ENCODE measurements at places on chromosomes 6 and 20.

DNA sequence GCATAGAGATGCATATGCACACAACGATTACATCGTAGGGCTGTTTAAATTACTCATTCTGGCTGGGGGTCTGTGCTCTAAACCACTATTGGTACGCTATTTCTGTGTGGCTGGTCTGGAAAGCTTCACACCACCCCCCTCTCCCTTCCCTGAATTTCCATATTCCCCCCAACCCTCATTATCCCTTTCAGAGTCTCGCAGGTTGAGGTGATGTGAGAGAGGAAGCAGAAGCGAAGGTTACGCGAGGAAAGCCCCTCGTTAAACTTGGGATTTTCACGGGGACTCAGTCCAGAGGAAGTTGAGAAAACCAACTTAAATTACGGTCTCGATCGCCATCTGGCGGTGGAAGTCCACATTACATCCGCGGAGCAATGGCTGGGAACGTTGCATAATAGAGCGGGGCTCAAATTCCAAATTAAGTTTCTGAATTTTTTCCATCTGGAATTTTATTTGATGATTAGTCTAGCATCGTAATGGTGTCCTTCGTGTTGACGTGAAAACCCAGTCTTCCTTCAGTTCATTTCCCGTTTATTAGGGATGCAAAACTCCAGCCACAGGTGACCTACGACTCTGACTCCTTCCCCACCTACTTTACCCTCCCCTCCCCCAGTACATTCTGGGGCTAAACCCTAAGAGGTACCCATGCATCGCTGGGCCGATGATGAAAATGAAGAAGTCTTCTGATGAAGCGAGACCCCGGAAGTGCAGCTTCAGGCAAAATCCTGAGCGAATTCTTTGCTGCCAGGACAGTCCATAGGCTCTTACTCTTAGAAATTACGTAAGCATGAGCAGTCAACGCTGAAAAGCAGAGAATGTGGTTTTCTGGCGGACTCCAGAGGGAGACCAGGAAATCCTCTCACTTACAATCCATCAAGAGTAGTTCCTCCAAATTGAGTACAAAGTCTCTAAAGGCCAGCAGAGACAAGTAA lies 19.7 kb downstream of the HLA-DOB start:
- DNase-seq, result peak; percentile 83

DNA sequence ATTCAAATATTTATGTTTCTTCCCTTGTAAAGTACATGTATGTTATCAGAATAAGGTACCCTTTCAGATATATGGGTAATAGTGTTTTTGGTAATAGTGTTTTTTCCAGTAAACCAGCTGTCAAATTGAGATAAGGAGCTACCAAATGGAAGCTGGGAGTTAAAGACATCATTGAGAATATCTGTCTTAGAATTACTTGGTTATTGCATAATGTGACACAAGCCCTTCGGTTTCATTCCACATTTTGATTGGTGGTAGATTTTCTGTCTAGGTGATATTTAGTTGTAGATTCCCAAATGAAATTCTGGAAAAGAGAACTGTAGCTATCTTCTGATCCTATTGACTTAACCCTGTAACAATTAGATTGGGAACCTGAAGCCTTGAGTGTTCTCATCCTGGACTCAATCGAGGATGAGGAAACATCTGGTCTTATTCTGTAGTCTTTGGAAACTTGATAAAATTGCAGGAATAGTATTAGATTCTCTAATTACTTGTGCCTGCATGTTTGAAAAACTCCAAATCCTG lies 75.1 kb upstream of the SYNJ2 start:
- DNase-seq, result no peak

- DNase-seq, result no peak
Measured at GRCh38 chr6:168386973-168387372, 54.0 kb upstream of the SMOC2 start.

- no peak for DNase-seq
Measured at GRCh38 chr6:100726666-100727065, 154.5 kb downstream of the ASCC3 start.

DNA sequence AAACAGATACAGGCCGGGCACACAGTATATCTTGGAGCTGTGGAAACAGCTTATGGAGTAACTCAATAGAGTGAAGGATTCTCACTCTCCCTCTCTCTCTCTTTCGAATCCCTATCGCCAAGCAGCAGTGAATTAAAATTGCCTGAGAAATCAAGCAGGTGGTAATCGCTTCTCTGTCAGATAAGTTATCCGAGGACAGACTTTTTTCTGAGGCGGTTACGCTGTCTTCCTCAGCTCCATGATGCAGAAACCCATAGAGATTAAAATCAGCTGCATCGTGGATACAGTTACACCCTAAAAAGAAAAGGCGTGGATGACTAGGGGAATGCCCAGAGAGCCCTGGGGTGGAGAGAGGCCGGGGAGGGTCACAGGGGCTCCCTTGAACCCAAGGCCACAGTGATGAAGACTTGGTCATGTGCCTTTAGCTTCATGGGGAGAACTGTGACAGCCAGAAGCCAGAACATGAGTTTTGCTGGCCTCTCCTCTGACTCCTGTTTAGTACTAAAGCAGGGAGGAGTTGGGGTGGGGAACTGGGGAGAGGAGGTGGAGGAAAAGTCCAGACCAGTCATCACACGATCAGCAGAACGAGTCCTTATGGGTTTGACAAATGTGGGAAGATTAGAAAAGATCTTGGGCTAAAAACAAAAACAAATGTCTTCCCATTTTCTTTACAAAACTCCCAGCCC lies 138.8 kb upstream of the JARID2 start:
- no peak for DNase-seq

DNA sequence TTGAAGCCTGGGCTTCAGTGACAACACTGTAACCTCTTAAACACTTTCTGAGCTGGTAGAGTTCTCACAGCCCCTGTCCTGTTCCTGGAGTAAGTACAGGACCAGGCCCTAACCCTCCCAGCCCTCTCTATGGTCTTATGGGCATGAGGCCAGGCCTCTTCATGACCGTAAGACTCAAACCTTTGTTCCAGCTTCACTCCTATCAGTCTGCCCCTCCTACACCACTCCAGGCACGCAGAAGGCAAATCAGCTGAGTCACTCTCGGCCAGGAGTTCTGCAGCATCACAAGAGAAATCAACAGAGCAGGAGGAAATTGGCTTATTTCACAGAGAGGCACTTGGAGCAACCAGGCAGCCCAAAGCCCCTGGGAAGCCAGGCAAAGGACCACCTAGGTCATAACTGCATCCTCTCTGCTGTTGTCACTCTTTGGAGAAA lies 25.3 kb upstream of the CHD6 start:
- DNase-seq, result no peak

- DNase-seq, result no peak
Measured at GRCh38 chr6:140602431-140603248, 1228.2 kb upstream of the CITED2 start.

DNA sequence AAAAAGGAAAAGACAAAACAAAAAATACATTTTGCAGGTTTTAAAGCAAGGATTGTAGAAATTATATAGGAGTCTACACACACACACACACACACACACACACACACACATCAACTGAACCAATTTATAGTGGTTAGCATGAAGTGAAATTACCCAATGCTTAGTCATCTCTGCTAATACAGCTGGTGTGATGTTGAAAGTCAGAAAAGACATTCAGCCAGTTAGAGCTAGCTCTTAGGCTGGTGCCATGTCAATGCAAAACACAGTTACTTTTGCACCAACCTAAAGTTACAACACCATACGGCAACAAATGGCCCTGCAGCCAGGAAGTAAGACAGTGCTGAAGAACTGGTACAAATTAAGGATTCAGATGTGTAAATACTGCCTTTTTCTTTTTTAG lies 15.2 kb downstream of the FAM210B start:
- DNase-seq, result no peak

- no peak for DNase-seq
Measured at GRCh38 chr20:35972462-35972861, 4.1 kb downstream of the CNBD2 start.

DNA sequence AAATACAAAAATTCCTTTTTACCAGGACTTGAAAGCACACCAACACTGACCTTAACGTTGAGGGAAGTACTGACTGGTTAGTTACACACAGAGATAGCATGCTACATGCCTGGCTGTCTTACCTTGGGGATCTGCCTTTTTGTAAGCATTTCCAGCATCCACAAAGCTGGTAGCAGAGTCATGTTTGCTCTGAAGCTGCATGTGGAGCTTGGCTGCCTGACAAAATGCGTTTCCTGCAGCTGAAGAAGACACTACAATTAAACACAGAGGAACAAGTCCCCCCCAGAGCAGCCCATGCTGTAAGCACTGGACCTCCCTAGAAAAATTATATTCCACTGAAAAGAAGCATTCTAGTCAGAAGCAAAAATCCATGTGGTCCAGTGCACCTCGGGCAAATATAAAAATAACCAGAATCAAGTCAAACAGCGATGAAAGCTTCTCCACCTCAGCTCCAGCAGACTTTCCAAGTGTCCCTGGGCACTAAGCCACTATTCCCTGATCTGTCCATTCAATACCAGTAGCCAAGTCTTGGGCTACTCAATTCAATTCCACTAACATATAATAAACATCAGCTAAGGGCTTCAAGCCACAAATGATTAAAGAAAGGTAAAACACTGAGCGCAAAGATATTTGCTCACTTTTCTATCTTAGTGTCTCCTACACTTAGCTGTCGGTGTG lies 24.2 kb downstream of the NAPB start:
- no peak for DNase-seq

GRCh38 chr6:39313526-39314272 lies 520 bp downstream of the KCNK17 start:
- no peak for DNase-seq

- DNase-seq, result no peak
Measured at GRCh38 chr20:10670501-10671220, 3.1 kb downstream of the JAG1 start.

DNA sequence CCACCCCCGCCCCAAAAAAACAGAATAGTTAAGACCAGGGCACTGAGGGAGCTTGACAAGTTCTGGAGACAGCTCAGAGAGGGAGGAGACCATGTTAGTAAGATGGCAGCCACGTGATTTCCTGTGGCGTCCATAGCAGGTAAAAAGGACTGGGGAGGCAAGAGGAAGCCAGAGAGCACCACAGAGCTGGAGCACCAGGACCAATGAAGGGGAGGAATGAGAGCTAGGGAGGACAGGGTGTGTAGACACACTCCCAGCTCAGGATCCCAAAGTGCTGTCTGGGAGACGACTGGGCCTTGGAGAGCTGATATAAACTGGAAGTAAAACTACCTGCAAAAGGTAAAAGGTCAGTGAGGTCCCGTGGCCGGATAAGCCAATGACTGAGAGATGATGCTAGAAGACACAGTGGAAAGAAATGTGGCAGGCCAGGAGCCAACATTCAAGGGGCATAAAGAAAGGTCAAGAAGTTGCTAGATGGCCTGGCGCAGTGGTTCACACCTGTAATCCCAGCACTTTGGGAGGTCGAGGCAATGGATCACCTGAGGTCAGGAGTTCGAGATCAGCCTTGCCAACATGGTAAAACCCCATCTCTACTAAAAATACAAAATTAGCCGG lies 39.0 kb downstream of the SLC23A2 start:
- DNase-seq, result no peak

- no peak for DNase-seq
Measured at GRCh38 chr20:63433351-63433750, 39.1 kb downstream of the KCNQ2 start.

GRCh38 chr6:12369781-12370262 lies 79.7 kb downstream of the EDN1 start:
- DNase-seq, result no peak

- DNase-seq, result no peak
Measured at GRCh38 chr6:43988801-43989200, 138.5 kb downstream of the MRPL14 start.

GRCh38 chr6:108029226-108029921 lies 45.2 kb downstream of the OSTM1 start:
- DNase-seq, result no peak

DNA sequence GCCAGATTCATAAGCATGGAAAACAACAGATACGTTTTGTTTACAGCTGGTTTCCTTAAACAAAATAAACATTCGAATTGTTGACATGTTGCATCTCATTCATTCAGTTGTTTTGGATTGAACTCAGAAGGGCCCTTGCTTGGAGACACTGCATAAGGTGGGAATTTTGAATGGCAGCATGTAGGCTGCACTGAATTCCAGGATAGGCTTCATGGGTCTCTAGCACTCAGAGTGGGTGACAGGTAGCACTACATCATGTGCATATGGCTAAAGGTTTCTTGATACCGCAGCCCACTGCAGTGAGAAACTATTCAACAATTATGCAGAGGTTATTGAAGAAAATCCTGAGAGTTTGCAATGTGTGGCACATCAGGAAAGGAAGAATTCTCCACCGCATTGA lies 1.6 kb downstream of the BEND6 start:
- DNase-seq, result no peak

DNA sequence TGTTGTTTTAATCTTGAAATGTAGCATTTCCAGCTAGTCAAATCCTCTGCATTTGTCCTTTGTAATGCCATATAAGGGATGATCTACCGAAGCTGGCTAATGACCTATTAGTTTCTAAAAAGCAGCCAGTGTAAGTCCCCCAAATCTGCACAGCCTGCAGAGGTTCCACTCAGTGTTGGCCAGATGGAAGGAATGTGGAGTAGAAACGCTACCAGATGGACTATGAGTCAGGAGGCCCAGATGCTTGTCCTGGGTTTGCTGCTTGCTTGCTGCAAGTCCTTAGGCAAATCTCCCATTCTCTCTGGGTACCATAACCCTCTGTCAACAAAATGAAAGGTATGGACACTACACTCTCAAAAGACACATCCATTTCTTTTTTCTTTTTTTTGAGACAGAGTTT lies 149.8 kb downstream of the BTBD9 start:
- no peak for DNase-seq

- no peak for DNase-seq
Measured at GRCh38 chr6:126300735-126301134, 39.2 kb upstream of the CENPW start.

GRCh38 chr20:37396416-37397075 lies 50.6 kb downstream of the SRC start:
- DNase-seq, result peak; percentile 82

- DNase-seq, result no peak
Measured at GRCh38 chr6:42788671-42789070, 6.8 kb downstream of the BICRAL start.

DNA sequence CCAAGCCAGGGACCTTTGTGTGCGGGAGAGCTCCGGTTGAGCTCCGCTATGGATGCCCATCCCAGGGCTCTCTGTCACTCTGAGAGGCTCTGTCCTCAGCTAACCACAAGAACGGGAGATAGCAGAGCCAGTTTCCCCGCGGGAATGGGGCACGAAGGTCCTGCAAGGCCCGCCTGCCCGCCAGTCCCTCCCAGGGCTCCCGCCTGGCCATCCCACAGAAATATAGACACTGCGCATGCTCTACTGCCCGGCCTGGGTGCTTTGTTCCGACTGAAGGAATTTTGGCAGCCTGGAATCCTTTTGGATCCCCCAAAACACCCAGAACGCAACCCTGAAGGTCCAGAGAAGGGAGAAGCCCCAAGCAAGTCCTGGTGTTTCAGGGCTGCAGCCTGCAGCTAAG lies 8.6 kb upstream of the DEFB110 start:
- no peak for DNase-seq

DNA sequence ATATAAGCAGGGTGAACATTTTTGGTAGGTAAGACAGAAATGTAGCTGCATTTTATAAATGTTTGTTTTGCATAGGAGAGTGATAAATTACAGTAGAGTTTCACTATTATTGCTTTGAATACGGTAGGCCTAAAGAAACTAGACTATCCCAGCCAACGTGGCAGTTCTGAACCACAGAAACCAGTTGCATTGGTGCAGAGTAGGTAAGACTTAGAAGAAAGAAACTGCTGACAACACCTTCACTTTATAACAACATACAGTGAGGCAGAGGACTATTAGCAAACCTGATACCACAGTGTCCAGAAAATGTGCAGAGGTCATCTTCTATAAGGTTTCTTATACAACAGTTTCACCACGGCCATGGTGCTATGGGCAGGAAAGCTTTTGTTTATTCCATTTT lies 566.1 kb downstream of the KIF16B start:
- DNase-seq, result no peak

Measured in left forelimb (tissue), 1 donor.